ENCODE measurements at places on chromosomes 12 and 14. TPM values are rescaled to one million over a fixed set of nuclear protein-coding genes. Genes with fewer than 3 reads are reported as not detected.

Gene SERPINA10
- 0.03 TPM for polyA plus RNA-seq

Gene B4GALNT1
- 3.6 TPM for polyA plus RNA-seq

Gene OTOGL
- polyA plus RNA-seq, result 0.74 TPM

Gene KIF26A
- 25.2 TPM for polyA plus RNA-seq

Gene RERG
- polyA plus RNA-seq, result 4.0 TPM

Gene VRTN
- 0.47 TPM for polyA plus RNA-seq

Gene RDH16
- polyA plus RNA-seq, result 0.36 TPM

Gene TMPRSS12
- polyA plus RNA-seq, result 0.19 TPM

Gene EIF4B
- polyA plus RNA-seq, result 496 TPM

Gene RTN1
- 4.2 TPM for polyA plus RNA-seq

Gene SLC41A2
- 2.4 TPM for polyA plus RNA-seq

Gene B3GNT4
- polyA plus RNA-seq, result 0.47 TPM

Gene PPTC7
- 12.4 TPM for polyA plus RNA-seq

Gene SALL2
- 15.1 TPM for polyA plus RNA-seq

Gene ACSS3
- polyA plus RNA-seq, result 6.3 TPM

Gene C12orf54
- polyA plus RNA-seq, result 0.54 TPM

Gene TBK1
- 13.8 TPM for polyA plus RNA-seq

Gene CINP
- 31.4 TPM for polyA plus RNA-seq

Gene CARMIL3
- polyA plus RNA-seq, result 0.74 TPM

Gene TPPP2
- 0.63 TPM for polyA plus RNA-seq

Gene IL31
- polyA plus RNA-seq, result not detected

Gene SLC38A6
- polyA plus RNA-seq, result 9.4 TPM

Gene A2ML1
- polyA plus RNA-seq, result not detected

Gene NOS1
- 0.97 TPM for polyA plus RNA-seq

Gene SIX6
- polyA plus RNA-seq, result not detected

Gene ALDH1L2
- 6.5 TPM for polyA plus RNA-seq

Gene OTX2
- not detected for polyA plus RNA-seq

Gene FAM186B
- not detected for polyA plus RNA-seq

Gene CAPZA3
- not detected for polyA plus RNA-seq

Gene KRT8
- polyA plus RNA-seq, result 24.8 TPM

Gene PLBD1
- 32.3 TPM for polyA plus RNA-seq

Gene PPM1H
- 4.2 TPM for polyA plus RNA-seq

Gene RFX4
- polyA plus RNA-seq, result 0.13 TPM

Gene PROX2
- 0.21 TPM for polyA plus RNA-seq

Gene EIF2S3B
- polyA plus RNA-seq, result 0.64 TPM

Gene RASSF9
- polyA plus RNA-seq, result 2.0 TPM

Gene KRT74
- polyA plus RNA-seq, result not detected

Gene P3H3
- polyA plus RNA-seq, result 32.6 TPM

Gene RGS6
- 6.0 TPM for polyA plus RNA-seq

Gene KRT78
- not detected for polyA plus RNA-seq

Gene KCNK10
- polyA plus RNA-seq, result 0.07 TPM

Gene RNU4-1
- not detected for polyA plus RNA-seq

Gene MAP4K5
- polyA plus RNA-seq, result 47.9 TPM

Gene DCAF4
- 10.4 TPM for polyA plus RNA-seq

Gene BEST3
- 120 TPM for polyA plus RNA-seq

Gene UBC
- polyA plus RNA-seq, result 854 TPM

Gene HSPA2
- polyA plus RNA-seq, result not detected

Gene KRT71
- polyA plus RNA-seq, result not detected

Gene TDRD9
- polyA plus RNA-seq, result 0.65 TPM

Gene SLC39A2
- polyA plus RNA-seq, result not detected

Gene TAPBPL
- 9.0 TPM for polyA plus RNA-seq

Gene IL22
- polyA plus RNA-seq, result not detected

Gene PTPRQ
- 0.99 TPM for polyA plus RNA-seq

Gene PAH
- polyA plus RNA-seq, result not detected

Gene SAMD15
- polyA plus RNA-seq, result 0.48 TPM

Gene LRRC10
- not detected for polyA plus RNA-seq

Gene NOPCHAP1
- polyA plus RNA-seq, result 1.4 TPM
